ENCODE measurements at places on chromosomes 2 and 18.

DNA sequence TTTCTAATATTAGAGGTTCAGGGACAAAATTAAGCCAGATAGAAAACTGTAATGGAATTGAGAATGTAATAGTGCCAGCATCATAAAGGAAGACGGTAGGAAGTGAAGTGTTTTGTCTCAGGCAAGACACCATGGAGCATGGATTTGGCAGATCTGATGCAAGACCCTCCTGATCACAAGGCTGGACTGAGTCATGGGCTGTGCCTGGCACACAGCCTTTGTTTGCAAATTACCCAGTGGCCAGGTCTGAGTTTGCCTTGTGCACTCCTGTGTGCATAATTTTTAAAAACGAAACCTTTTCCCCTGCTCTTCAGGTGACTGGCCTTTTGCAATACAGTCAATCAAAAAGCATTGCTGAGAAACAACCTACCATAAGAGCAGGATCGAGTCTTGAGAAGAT lies 2.0 kb upstream of the UPP2 start:
- no peak for DNase-seq

DNA sequence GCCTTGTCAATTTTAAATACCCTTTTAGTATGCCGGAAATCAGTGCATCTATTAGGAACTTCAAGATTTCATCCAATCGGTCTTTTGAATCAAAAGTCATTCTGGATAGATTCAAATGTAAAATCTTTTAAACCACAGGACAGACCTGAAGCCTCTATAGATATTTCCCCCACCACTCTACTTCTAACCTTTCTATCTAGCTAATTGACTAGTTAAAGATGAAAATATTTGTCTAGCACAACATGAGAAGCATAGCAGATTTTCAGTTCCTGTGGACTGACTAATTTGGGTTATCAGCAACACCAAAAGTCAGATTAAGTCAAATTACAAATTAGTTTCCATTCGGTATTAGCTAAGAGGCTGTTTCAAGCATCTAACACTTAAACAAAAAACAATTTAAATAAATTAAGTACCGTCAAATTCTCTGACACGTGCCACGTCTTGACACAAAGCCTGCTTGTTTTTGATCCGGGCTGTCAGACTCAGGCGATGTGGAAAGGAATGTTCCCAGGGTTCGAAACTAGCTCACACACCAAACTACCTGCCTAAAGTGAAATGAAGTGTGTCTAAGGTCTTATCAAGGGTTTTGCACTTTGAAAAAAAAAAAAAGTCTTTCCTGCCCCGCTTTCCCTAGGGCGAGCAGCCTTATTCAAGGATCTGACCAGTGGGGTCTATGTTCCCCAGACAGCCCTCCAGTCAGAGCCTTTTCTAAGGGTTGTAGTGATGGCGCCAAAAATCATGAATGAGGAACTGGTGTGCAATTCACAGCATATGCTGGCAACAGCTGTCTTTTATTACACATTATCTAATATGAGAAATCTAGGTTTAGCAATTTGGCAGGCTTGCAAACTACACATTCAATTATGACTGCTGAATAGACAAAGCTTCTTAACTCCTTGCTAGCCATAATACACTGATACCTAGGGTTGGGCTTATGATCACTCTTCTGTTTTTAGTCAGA lies 4.7 kb downstream of the CYTIP start:
- no peak for DNase-seq

DNA sequence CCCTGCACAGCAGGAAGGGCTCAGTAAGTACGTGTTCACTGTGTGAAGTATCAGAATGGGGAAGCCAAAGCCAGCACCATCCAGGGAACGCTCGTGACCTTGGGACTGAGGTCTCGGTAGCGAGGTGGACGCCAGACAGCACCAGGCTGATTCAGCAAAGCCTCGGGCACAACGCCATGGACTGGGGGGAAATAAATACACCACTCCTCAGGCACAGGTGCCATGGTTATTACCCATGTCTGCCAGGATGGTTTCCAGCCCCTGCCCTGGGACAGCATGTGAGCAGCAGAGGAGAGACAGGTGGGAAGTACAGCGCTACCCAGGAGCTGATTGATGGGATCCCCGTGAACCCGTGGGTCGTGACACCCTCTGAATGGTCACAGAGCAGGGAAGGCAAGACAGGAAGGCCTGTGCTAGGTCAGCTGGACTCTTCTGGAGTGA lies 53.0 kb downstream of the REEP1 start:
- DNase-seq, result no peak

- no peak for DNase-seq
These were observed 674 bp upstream of the SP110 start for GRCh38 chr2:230220347-230220969.

DNA sequence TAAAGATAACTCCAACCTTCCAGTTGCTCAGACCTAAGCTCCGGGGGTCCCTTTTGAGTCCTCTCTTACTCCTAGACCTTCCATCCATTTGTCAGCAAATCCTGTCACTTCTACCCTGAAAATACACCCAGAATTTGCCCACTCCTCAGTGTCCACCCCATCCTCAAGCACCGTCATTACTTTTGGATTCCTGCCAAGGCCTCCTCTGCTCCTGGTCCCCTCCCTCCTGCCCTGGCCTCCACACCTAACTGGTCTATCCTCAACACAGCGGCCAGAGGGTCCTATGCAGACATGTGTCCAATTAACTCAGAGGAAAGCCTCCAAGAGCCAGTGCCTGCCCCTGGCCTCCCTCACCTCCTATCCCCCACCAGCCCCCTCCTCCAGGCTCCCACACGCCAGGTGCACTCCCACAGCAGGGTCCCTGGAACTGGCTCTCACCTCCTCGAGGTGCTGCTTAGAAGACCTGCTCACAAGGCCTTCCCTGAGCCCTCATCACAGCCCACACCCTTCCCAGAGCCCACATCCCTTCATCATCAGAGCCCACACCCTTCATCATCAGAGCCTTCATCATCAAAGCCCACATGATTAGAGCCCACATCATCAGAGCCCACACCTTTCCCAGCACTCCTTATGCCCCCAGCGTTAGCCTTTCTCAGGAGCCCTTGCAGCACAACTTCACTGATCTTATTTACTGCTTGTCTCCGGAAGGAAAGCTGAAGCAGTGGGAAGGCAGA lies 20.4 kb downstream of the FAM178B start:
- no peak for DNase-seq

DNA sequence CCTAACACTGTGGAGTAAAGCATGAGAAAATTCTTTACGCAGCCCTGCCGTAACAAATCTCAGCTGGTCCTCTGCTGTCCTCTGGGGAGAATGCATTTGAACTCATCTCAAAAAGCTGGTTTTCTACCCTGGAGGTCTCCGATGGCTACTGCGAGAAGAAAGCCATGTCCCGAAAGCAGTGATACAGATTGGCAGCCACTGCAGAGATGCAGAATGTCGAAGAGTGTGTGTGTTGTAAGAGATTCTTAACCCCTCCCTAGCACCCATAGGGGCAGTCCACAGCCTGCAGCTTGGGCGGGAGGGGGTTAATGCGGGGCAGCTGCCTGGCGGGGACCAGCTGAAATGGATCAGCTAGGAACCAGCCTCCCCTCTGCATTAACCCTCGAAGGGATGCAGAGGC lies 235.9 kb downstream of the ZNF516 start:
- DNase-seq, result no peak

- DNase-seq, result no peak
These were observed 217.1 kb upstream of the SLC35G4 start for GRCh38 chr18:11392292-11392691.

- DNase-seq, result no peak
These were observed 246.6 kb upstream of the APCDD1 start for GRCh38 chr18:10207682-10208345.

- DNase-seq, result no peak
These were observed 24.9 kb downstream of the HADHB start for GRCh38 chr2:26269571-26270158.

GRCh38 chr18:56139372-56139771 lies 499.0 kb downstream of the TXNL1 start:
- DNase-seq, result no peak

DNA sequence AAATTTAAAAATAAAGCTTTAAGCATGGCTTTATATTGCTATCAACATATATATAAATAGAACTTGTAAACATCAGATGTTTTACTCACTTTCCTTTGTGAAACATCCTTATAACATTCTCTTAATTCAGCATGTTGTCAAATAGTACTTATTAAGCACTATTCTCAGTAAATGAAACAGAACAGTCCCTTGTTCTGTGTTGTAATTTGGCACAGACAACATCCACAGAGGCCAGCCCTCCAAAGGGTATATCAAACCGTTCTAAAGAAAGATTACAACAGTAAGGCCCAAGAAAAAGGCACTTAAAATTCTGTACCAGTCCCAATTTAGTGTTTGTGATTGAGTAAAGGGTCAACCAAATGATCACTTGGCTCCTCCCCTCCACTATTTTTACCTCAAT lies 46.0 kb downstream of the GAREM1 start:
- DNase-seq, result no peak

DNA sequence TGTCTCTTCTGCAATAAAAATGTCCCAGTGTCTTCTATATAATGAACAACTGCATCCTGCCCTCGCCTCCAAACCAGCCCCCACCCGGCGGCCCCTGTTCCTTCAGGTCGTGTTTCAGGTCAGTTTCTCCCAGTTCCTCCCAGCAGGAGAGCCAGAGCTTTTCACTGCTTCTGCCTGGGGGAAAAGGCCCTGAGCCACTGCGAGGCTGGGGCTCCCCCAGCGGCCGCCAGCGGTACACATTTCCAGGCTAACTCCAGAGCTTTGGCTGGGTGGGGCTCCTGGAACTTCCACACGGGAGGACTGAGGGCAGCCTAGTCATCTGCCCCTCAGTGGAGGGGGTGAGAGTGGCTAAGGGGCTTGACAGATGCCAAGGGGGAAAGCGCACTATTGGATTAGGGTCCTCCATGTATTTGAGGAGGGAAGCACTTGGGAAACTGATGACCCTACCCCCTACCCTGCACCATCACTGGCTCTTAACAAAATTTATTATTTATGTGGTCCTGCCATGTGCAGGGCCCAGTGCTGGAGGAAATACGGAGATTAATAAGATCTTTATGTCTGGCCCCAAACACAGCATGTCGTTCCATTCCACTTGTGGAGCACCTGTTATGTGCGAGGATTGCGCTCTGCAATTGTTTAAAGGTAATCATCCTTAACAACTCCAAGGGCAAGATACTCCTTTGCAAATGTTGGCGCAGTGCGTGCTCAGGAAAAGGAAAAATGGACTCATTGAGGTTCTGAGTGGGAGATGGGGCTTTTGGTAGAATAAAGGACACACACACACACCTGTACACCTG lies 17.3 kb upstream of the CYS1 start:
- DNase-seq, result peak; percentile 65

DNA sequence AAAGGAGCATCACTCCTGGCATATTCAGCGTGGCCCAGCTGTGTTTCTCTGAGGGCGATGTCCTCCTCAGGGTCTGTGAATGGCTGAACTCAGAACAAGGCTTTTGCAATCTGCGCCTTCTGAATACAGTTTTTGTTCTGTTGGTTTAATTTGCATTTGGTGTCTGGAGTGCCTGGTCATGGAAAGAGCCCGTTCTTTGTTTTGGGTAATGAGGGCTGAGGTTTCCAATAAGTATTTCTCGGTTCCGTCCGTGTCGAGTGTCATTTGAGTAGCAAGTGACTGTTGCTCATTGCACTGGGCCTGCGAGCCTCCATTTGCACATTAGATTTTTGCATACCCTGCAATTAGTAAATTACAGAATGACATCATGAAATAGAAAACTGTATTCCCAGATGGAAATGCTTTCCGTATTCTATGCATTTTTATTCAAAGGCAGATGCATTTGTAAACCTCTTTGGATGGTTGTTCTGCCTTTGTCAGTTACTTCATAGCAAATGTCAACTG lies 57.3 kb downstream of the NEDD4L start:
- no peak for DNase-seq

- DNase-seq, result no peak
These were observed 33.9 kb downstream of the STAT1 start for GRCh38 chr2:190979906-190980629.

GRCh38 chr2:196077821-196078220 lies 9.2 kb upstream of the DNAH7 start:
- no peak for DNase-seq

DNA sequence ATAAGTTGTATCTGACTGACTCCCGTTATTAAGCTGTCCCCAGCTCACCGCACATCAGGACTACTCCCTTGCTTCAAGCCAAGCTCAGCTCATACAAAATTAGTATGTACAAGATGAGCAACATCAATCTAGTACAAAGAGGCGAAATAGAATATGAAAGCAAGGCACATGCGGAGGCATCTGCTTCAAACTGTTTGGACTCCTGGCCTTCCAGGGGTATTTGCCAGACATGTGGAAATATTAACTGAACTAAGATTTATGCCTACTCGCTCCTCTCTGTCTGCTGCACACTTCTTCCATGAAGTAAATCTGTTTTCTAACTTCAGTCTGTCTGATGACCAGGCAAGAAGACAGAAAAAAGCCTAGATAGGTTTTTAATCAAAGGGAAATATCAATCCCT lies 499.8 kb downstream of the PID1 start:
- no peak for DNase-seq

DNA sequence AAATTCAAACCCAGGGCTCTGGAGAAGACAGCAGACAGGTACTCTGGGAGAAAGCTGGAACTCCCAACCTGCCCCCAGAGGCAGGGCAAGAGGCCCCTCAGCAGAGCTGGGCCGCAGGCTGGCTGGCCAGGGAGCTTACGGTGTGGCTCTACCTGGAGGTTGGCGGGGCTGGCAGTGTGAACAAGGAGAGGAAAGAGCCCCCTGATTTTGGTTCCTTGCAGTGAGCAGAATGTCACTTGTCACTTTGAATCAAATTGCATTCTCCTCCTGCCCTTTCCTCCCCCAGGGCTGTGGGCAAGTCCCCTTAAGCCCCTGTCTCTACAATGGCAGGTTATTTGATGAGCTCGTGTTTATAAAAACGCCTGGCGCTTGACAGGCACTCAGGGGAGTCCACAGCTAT lies 32.6 kb downstream of the MYO7B start:
- DNase-seq, result no peak

GRCh38 chr2:64913357-64913869 lies 75.8 kb upstream of the SLC1A4 start:
- DNase-seq, result no peak

DNA sequence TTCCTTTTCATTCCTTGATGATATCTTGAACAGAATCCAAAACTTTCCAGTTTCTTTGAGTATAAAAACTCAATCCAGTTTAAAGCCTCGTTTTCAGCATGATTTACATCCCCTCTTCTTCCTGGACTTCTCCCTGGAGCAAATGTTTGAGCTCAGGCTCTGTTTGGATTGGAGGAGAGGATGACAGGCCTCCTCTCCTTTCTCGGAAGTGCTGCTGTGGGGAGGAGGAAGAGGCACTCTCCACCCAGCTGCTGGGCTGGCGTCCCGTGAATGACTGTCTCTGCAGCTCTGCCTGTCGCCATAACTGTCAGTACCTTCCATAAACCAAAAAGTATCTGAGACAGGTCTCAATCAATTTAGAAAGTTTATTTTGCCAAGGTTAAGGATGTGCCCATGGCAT lies 238.2 kb upstream of the AGAP1 start:
- no peak for DNase-seq

- DNase-seq, result no peak
These were observed 864.7 kb downstream of the TRIB2 start for GRCh38 chr2:13581471-13581870.

- no peak for DNase-seq
These were observed 69.1 kb downstream of the FEZ2 start for GRCh38 chr2:36528766-36529392.
